ENCODE measurements at places on chromosomes 5 and 9.

GRCh38 chr5:151068433-151069197 lies 12.2 kb downstream of the TNIP1 start:
- DNase-seq, result peak; percentile 64

GRCh38 chr5:9707732-9708462 lies 77.7 kb upstream of the TAS2R1 start:
- DNase-seq, result no peak

GRCh38 chr9:8244505-8245092 lies 445.0 kb upstream of the DMAC1 start:
- no peak for DNase-seq

- peak; percentile 44 for DNase-seq
Observed at GRCh38 chr9:134500931-134501760, 140.5 kb upstream of the COL5A1 start.

DNA sequence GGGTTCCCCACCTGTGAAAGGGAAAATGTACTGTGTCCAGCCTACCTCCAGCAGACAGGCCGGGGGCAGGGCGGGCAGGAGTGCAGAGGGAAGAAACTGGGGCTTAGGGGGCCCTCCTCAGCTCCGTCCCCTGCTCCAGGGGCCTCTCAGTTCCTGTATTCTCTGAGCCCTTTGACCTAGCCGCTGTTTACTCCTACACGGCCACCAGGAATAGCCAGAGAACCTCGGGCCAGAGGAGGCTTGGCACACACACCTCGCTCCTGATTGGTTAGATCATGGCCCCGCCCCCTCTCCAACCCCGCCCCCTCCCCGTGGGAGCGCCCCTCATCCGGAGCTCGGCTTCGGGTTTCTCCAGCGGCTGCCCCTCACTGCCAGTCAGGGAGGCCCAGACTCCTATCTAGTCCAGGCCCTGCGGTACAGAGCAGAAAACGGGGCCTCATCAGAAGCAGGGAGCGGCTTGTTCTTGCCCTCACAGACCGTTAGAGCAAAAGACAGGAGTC lies 2.2 kb downstream of the ST6GALNAC6 start:
- peak; percentile 56 for DNase-seq

DNA sequence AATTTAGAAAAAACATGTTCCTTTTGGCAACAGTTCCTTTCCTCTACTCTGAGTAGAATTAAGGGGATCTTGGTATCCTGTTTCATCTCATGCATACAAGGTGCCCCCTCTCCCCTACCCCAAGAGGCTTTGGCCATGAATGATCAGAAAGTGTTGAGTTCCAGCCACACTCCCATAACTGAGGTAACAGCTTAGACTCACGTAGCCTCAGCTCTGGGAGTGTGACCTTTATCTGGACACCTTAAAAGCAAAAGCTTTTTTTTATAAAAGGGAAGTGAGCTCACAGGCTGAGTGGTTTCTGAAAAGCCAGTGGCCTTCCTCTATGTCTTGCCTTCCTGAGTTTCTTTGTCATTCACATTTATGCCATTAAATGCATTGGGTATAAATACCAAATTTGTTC lies 900 bp upstream of the HAVCR2 start:
- peak; percentile 73 for DNase-seq

GRCh38 chr5:74082512-74083055 lies 456.6 kb downstream of the ARHGEF28 start:
- no peak for DNase-seq

DNA sequence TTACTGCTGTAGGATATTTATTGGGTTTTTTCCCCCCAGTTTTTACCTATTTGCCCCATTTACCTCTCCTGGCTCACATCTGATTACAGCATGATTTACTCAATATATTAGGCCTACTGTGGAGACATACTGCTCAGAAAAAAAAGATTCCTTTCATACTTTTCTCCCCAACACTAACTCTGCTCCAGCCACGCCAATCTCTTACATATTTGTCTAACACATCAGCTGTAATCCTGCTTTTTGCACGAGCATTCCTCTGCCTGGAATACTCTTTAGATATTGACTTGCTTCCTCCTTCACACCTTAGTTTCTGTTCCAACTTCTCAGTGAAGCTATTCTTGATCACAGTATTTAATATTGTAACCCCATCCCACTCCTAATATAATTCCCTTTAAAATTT lies 158.1 kb upstream of the VCAN start:
- DNase-seq, result no peak
